ENCODE measurements at places on chromosomes 13 and 19.
A peak's percentile ranks its signal among the peaks of the same experiment; 100 is the strongest.

DNA sequence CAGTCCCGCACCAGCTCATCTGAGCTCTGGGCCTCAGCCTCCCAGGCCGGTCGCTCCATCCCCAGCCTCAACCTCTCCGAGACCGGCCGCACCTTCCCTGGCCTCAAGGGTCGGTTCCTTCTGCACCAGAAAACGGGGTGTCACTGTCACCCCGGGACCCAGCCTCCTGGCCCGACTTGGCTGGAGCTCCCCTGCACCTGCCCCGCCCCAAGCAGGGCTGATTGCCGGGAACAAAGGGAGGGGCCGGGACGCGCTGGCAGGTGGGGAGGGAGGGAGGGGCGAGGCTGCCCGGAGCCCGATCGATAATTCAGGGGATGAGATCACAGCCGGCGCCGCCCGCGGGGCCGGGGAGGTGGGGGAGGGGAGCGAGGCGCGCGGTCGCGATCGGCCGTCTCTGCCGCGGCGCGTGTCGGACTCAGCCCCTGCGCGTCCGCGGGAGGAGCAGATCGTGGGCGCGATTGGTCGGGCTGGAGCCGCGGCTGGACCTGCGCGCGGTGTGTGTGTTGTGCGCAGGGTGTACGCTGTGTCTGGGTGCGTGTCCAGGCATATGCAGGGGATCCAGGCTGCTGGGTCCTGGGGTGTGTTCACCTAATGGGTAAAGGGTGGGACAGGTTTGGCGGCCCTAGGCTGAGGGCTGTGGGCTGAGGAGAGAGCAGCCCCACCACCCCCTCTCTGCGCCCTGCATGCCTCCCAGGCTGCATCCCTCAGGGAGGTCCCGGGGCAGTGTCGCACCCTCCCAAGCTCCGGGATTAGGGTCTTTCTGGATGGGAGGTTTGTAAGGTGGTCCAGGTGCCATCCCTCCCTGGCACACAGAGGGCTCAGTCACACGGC is 1.1 kb upstream of the SHC2 start:
- DNase-seq, result no peak

DNA sequence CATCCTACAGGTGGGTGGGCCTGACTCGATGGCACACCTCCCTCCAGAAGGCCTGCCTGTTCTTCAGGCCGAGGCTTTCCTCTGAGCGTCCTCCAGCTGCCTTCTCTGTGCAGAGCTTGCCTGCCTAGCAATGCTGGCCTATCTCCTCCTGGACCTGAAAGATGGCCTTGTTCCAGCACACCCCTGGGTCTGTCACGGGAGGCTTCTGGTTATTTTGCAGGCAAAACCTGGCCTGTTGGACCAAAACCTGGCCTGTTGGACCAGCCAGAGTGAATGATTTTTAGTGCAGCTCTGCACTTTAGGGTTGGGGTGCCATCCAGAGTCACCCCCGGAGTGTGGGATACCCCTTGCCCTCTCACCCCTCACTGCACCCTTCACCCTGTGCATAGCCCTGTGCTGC is 128.4 kb downstream of the KATNAL1 start:
- DNase-seq, result no peak

- DNase-seq, result no peak
Observed at GRCh38 chr13:47294691-47295090, 397.8 kb upstream of the HTR2A start.

DNA sequence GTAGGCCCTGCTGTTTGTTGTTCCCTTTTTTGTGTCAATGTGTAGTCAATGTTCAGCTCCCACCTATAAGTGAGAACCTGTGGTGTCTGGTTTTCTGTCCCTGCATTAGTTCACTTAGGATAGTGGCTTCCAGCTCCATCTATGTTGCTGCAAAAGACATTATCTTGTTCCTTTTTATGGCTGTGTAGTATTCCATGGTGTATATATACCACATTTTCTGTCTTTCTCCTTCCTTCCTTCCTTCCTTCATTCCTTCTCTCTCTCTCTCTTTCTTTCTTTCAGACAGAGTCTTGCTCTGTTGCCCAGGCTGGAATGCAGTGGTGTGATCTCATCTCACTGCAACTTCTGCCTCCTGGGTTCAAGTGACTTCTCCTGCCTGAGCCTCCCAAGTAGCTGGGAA is 21.0 kb downstream of the CYP2A6 start:
- DNase-seq, result no peak

DNA sequence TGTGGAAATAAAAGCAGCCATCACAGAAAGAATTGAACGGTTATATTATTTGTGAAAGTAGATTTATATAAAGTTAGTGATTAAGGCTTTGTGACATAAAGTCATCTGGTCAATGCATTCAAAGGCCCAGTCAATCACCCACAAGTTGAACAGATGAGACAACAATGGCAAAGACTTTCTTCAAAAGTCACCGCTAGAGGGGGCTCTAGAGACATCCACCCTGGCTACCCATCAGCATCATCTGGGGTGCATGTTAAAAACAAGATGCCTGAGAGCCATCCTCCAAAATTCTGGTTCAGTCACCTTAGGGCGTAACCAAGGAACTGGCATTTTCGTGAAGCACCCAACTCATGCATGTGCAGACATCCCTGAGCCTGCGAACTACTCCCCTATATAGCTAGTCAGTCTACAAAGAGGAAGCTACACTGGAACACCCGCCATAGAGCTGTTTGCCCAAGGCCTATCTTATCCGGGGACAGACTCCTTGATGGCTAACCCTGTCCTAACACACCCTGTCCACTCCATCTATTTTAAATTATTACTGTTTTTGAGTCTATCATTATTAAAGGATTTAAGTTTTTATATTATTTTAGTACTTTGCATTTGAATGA is 970.5 kb downstream of the UQCRFS1 start:
- DNase-seq, result peak; percentile 73

- peak; percentile 83 for DNase-seq
Observed at GRCh38 chr19:18700501-18701249, 17.2 kb downstream of the CRTC1 start.

DNA sequence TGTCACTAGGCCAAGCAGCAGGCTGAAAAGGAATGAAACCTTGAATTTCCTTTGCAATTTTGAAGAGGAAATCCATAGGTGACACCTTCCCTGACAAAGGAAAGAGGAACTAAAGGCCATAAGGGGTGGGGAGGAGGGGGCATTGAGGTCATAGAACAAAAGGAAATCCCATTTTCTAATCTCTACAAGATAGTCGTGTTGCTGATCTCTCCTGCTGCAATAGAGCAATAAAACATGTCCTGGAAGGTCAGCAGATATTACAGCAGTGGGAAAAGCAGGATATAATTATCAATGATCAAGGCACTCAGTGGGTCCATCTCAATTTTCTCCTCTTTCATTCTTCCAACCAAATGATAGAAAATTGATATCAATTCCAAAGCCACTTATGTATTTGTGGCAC is 20.3 kb upstream of the RAP2A start:
- DNase-seq, result no peak

DNA sequence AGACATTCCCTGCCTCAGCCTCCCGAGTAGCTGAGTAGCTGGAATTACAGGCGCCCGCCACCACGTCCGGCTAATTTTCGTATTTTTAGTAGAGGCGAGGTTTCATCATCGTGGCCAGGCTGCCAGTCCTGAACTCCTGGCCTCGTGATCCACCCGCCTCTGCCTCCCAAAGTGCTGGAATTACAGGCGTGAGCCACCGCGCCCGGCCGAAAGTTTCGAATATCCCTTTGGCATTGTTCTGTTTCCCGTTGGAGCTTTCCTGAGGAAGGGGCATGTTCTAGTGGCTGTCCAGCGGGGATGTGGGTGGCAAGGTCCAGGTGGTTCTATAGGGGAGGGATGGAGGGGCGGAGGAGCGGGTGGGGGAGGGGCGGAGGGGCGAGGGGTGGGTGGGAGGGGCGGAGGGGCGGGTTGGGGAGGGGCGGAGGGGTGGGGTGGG is 2.1 kb upstream of the BSG start:
- no peak for DNase-seq

- DNase-seq, result no peak
Observed at GRCh38 chr13:37390735-37391134, 207.8 kb downstream of the POSTN start.

- DNase-seq, result no peak
Observed at GRCh38 chr13:91142572-91142971, 204.9 kb upstream of the MIR17HG start.

- DNase-seq, result peak; percentile 76
Observed at GRCh38 chr13:97226788-97227627, 4.9 kb downstream of the MBNL2 start.

- DNase-seq, result no peak
Observed at GRCh38 chr13:51833980-51834379, 11.0 kb downstream of the TMEM272 start.

DNA sequence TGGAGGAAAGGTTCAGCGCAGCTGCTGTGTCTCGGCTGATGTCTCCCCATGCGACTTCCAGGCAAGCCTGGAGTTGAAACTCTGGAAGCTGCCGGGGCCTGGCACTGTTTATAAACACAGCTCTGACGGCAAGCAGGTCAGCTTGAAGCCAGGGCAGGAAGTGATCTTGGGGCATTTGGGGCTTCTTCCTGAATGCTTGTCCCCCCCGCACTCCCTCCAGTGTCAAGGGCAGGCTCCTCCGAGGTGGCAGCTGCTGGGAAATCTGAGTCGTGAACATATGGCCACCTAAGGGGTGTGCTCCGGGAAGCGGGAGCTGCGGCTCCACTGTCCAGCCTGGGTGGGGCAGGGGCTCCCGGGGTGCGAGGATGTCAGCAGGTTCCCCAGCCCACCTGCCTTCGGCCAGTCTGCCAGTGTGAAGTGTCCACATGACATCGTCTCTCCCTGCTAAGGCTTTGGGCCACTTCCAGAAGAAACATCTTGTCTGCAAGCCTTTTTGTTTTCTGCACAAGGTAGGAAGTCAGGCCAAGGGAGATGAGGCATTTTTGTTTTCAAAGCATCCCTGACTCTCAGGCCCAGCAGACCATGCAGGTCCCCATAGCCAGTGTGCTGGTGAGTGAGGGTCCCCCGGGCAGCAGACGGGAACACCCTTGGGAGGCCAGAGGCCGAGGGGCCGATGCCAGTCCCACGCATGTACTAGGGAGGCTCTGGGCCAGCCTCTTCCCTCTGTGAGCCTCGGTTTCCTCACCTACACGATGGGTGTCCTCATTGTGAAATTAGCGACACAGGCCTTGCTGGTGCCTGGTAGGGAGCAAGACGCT is 2.7 kb downstream of the PIAS4 start:
- no peak for DNase-seq

DNA sequence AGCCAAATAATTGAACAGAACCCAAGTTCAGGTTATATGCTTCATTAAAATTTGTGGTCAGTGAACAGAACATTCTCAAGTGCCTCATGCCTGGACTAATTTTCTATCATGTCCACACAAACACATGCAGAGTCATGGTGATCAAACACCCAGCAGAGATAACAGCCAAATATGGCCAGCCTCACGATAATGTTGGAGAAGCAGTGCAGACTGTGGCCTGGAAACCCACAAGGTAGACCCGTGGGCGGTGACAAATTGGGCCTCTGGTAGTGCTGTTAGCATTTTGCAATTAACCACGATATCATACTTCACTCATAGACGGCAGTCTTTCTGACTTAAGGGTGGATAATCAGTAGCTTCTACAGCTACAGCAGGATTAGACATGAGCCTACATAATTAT is 35.0 kb upstream of the VWA8 start:
- no peak for DNase-seq

- no peak for DNase-seq
Observed at GRCh38 chr19:29606420-29606747, 301 bp downstream of the POP4 start.

DNA sequence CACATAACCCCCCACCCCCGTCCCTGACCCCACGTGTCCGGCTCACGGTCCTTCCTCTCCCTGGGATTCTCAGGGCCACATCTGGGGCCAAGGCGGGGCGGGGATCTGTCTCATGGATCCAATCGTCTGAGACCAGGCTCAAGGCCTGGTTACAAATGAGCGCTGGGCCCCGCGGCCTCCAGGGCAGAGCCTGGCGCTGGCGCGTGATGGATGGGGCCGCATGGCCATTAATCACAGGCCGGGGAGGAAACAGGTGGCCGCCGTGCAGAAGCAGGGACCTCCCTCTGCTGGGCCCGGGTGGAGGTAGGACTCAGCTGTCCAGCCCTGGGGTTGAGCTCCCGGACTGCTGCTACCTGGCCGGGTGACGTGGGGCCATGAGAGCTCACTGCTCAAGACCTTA is 5.8 kb upstream of the TLE5 start:
- DNase-seq, result no peak

GRCh38 chr19:51702825-51703574 is 9.9 kb downstream of the SPACA6 start:
- no peak for DNase-seq

- DNase-seq, result no peak
Observed at GRCh38 chr13:113408562-113408961, 44.6 kb upstream of the GRTP1 start.

GRCh38 chr13:26664876-26665275 is 95.7 kb downstream of the GPR12 start:
- peak; percentile 11 for DNase-seq

DNA sequence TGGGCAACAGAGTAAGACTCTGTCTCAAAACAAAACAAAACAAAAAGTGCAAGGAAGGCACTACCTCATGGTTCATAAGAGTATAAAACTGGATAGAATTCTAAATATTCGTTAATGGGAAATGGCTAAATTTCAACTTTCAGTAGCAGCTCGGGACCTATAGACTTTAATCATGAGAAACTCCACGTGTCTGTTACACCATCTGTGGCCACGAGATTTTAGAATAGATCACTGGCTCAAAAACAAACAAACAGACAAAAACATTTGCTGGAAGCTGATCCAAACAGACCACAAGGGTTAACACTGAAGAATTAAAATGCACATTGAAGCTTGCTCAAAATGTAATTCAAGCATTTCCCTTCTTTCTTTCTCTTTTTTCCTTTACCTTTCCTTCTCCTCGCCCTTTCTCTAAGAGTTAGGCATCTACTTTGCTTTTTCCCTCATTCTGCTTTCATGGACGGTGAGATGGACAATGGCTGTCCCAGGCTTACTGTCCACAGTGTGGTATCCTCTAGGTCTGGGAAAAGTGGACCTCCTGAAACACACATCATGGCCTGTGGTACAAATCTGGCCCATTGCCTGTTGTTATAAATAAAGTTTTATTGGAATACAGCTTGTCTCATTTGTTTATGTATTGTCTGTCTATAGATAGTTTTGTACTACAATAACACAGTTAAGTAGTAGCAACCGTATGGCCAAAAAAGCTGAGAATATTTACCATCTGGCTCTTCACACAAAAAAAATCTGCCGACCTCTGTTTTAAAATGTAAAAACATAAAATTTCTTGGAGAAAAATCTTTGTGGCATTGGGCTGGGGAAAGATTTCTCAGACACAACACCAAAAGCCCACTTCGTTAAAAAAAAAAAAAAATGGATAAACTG is 10.3 kb downstream of the ELAVL1 start:
- no peak for DNase-seq

GRCh38 chr19:55373306-55373992 is 3.2 kb upstream of the TMEM190 start:
- no peak for DNase-seq

GRCh38 chr13:101065329-101065728 is 351.0 kb downstream of the NALCN start:
- DNase-seq, result no peak

DNA sequence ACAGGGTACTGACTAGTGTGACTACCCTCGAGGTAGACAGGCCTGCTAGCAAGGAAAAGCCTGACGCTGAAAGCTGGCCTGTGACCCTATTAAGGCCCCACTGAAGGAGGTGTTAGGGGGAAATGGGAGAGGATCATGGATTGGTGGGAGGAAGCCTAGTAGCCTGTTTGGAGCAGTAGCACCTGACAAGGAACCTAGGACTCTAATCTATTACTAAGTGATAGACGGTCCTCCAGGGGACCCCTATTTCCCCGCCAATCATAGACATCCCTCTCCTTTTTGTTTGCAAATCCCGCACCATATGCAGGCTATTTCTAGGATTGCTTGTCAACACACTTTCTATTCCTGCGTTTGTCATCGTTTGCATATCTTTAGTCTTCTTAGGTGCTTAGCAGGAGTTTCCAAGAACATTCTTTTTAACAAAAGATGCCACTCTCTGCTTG is 1338.8 kb upstream of the MIR17HG start:
- DNase-seq, result no peak

Measured in NAMALWA (cell line).